ENCODE measurements at places on chromosomes 2 and 18.

DNA sequence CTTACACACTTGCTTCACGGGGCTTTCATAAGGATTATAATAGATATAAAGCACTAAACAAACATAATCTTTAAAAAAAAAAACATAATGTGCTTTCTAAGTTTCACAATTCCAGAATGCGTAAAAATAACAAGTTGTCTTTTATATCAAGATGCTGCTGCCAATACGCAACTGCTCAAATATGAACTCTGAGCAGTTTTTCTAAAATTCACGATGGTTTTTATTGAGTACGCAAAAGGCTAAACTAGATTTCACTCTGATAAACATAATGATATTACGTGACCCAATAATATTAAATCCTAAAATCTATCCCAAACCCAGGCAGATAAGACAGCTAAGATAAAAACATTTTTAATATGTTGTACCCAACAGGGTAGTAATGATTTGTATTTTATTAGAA, 24.6 kb upstream of the MAT2A start:
- DNase-seq, result no peak

GRCh38 chr2:74028741-74029140, 44.0 kb downstream of the TET3 start:
- no peak for DNase-seq

DNA sequence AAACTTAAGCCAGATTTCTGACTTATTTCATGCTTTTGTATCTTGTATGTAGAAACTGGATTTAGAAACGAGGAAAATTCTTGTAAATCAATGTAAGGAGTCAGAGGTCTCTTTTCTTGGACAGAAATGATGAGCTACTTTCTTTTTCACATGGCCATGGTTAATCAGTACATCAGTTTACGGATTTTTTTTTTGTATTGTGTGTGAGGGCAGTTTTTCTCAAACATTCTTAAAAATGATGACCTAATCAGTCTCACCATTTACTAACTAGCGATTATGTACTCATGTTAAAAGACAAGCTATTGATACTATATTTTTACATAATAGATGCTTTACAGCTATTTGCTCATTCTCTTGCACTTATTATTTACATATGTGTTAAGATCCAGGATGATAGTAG, 165.2 kb upstream of the DOCK10 start:
- no peak for DNase-seq

GRCh38 chr2:67463810-67464209, 66.7 kb downstream of the ETAA1 start:
- no peak for DNase-seq

- DNase-seq, result no peak
Observed at GRCh38 chr18:24052053-24052452, 37.5 kb downstream of the TTC39C start.

GRCh38 chr2:170148161-170148560, 29.8 kb upstream of the MYO3B start:
- no peak for DNase-seq
